ENCODE measurements at places on chromosomes 4 and X.

DNA sequence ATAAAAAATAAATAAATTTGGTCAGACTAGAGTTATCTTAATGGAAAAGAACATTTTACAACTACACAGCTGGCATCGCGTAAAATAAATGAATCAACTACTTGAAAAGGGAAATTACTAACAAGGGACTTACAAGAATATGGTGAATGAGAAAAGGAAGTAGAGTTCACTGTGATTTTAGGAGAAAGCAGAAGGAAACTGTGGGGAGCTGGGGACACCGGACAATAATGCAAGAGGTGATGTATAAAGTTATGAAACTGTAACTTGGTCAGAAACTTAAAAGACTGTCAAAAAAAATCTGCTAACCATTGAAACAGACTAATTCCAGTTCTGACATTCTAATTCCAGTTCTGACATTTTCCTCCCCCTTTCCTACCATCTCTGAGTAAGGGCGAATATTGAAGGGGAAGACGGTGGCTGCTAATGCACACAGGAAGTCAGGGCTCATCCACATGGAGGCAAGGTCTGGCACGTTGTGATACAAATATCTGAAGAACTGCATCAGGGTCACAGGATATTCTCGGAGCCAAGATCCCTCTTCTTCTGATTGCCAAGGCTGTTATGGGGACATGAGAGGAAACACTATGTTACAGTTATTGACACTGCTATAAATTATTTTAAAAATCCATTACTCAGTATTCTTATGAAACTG lies 170.5 kb downstream of the CDS1 start:
- no peak for DNase-seq

DNA sequence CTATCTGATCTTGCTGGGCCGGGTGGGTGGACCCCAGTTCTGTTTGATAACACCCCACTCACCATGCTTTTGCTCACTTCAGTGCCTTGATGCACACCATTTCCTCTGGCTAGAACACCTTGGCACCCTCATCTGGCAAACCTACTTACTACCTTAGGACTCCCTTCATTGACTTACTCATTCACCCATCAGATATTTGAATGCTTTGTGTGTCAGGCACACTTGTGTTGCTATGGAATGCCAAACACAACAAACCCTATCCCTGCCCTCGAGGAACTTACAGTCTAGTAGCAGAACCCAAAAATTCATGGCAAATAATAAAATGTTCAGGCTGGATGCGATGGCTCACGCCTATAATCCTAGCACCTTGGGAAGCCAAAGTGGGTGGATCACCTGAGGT lies 13.9 kb downstream of the CCNG2 start:
- DNase-seq: no peak

GRCh38 chr4:1767770-1768366 lies 25.2 kb upstream of the FGFR3 start:
- peak; percentile 81 for DNase-seq

DNA sequence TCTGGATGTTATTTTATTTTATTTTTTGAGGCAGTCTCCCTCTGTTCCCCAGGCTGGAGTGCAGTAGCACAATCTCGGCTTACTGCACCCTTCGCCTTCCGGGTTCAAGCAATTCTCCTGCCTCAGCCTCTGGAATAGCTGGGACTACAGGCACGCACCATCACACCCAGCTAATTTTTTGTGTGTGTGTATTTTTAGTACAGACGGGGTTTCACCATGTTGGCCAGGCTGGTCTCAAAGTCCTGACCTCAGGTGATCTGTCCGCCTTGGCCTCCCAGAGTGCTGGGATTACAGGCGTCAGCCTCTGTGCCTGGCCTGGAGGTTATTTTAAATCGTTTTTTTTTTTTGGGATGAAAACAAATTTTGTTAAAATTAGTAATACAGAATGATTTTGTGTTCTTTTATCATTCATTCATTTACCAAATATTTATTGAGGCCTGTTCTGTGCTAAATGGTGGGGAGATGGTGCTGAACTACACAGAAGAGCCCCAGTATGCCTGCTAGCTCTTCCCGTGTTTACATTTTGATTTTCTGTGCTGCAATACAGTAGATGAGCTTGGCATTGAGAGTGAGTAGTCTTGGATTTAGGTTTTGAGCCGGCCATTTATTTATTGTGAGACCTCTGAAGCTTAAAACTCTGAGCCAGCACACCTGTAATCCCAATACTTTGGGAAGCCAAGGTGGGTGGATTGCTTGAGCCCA lies 22.7 kb downstream of the ADD1 start:
- no peak for DNase-seq

DNA sequence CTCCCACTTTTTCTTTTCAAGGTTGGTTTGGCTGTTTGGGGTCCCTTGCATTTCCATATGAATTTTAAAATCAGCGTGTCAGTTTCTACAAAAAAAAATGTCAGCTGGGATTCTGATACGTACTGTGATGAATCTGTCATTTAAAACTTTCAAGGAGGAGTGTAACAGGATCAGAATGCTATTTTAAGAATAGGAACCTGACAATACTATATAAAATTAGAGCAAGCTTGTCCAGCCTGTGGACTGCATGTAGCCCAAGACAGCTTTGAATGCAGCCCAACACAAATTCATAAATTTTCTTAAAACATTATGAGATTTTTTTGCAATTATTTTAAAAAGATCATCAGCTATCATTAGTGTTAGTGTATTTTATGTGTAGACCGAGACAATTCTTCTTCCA lies 56.5 kb downstream of the TMEM164 start:
- no peak for DNase-seq

DNA sequence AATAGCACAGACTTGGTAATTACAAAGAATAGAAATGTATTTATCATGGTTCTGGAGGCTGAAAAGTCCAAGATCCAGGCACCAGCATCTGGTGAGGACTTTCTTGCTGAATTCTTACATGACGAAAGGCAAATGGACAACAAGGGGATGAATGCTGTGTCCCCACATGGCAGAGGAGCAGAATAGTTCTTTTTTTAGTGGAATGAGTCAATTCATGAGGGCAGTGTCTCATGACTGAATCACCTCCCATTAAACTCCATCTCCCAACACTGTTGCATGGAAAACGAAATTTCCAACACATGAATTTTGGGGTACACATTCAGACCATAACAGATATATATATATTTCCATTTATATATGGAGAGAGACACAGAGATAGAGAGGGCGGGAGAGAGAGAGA lies 628.3 kb downstream of the TRIML1 start:
- no peak for DNase-seq

DNA sequence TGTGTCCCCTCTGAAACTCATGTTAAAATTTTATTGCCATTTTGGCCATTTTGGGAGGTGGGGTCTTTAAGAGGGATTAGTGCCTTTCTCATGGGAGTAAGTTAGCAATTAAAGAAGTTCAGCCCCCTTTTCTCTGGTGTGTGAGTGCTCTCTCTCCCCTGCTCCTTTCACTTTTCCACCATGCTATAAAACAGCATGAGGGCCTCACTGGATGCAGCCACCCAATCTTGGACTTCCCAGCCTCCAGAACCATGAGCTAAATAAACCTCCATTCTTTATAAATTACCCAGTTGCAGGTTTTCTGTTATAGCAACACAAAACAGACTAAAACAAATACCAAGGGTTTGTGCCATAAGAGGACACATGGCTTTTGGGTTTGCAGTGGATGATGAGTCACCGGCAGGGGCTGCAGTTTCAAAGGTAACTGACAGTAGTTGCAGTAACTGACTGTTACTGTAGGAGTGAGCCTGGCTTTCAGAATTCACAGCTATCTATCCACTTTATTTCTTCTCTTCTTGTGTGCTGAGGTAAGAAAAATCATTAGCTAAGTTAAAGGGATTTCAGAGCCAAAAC lies 121.5 kb downstream of the PPEF1 start:
- no peak for DNase-seq

GRCh38 chr4:99504804-99505502 lies 5.9 kb upstream of the C4orf17 start:
- no peak for DNase-seq

DNA sequence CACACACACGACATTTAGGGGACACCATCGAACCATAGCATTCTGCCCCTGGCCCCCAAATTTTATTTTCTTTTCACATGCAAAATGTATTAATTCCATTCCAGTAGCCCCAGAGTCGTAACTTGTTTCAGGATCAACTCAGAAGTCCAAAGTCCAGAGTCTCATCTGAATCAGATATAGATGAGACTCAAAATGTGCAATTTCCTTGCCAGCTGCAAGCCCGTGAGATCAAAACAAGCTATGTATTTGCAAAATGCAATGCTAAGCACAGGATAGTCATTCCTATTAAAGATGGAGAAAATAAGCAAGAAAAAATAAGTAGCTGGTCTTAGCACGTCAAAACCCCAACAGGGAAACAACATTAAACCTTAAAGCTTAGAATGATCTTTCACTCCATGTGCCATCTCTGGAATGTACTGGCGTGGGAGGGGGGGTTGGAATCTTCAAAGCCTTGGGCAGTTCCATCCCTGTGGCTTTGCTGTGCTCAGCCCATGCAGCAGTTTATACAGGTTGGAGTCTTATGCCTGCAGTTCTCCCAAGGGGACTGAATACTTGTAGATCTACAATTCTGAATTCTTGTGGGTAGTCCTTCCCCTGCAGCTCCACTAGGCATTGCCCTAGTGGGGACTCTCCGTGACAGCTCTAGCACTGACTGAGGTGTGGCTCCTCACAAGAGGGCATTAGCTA lies 47.7 kb upstream of the SYTL5 start:
- DNase-seq: no peak

- DNase-seq: no peak
These were observed 97.1 kb upstream of the ATOH1 start for GRCh38 chr4:93731456-93731855.

Measured in WTC11 (cell line).